CD4-positive, alpha-beta T cell treated with Interleukin-12 subunit alpha and Interleukin-12 subunit beta, for 1 hour (primary cell): ENCODE measurements at places on chromosomes 3 and 15.

GRCh38 chr3:151236316-151236715 is 33.3 kb upstream of the GPR171 start:
- DNase-seq, result no peak

DNA sequence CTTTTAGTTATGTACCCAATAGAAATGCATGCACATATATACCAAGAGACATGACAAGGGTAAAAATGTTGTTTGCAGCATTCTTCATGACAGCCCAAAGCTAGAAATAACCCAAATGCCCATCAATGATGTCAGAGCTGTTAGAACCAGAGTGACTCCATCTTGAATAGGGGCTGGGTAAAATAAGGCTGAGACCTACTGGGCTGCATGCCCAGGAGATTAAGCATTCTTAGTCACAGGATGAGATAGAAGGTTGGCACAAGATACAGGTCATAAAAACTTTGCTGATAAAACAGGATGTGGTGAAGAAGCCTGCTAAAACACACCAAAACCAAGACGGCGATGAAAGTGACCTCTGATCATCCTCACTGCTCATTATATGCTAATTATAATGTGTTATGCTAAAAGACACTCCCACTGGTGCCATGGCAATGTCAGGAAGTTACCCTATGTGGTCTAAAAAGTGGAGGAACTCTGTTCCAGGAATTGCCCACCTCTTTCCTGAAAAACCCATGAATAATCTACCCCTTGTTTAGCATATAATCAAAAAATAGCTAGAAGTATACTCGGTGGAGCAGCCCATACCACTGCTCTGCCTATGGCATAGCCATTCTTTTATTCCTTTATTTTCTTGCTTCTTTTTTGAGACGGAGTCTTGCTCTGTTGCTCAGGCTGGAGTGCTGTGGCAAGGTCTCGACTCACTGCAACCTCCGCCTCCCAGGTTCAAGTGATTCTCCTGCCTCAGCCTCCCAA is 32.9 kb downstream of the ZBTB11 start:
- DNase-seq, result peak; percentile 64

GRCh38 chr3:15630646-15631350 is 29.3 kb downstream of the BTD start:
- no peak for DNase-seq

- DNase-seq, result peak; percentile 26
Measured at GRCh38 chr3:177146646-177147045, 50.6 kb downstream of the TBL1XR1 start.

GRCh38 chr15:57476533-57476975 is 100.2 kb downstream of the CGNL1 start:
- no peak for DNase-seq

- no peak for DNase-seq
Measured at GRCh38 chr3:28971156-28971555, 309.7 kb upstream of the RBMS3 start.

GRCh38 chr15:38084289-38084688 is 149.8 kb downstream of the TMCO5A start:
- peak; percentile 5 for DNase-seq

GRCh38 chr3:19074257-19074900 is 73.9 kb upstream of the KCNH8 start:
- DNase-seq, result no peak

- no peak for DNase-seq
Measured at GRCh38 chr15:28978661-28979060, 92.9 kb downstream of the APBA2 start.

DNA sequence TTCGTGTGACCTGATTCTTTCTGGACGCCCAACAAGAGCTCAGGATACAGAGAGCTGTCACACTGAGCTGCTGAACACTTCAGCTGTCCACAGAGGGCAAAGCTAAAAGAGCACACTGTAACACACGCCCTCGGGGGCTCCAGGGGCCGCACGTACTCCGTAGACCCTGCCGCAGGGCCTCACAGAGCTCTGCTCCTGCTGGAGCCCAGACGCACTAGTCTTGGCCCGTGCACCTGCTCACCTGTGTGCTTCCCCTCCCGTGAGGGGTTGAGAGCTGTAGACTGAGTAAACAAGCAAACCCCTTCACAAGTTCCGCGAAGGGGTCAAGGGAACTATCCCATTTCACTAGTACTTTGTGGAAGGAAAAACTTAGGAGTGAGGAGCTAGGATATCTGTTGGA is 30.7 kb upstream of the TUSC7 start:
- DNase-seq, result no peak

DNA sequence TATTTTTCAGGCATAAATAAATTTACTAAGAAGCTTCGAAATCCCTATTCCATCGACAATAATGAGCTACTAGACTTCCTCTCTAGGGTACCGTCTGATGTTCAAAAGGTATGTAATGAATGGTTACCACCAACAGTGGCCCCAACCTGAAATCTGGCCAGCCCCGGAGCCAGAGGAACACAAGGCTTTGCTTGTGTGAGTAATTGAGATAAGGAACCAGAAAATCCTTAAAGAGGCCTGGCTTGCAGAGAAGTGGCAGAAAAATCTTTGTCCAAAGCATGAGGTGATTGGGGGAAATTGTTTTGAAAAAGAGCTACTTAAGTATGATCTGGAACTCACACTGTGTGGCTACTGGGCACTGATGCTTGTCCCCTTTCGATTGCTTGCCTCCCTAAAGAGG is 245.3 kb downstream of the MCTP2 start:
- DNase-seq, result no peak

DNA sequence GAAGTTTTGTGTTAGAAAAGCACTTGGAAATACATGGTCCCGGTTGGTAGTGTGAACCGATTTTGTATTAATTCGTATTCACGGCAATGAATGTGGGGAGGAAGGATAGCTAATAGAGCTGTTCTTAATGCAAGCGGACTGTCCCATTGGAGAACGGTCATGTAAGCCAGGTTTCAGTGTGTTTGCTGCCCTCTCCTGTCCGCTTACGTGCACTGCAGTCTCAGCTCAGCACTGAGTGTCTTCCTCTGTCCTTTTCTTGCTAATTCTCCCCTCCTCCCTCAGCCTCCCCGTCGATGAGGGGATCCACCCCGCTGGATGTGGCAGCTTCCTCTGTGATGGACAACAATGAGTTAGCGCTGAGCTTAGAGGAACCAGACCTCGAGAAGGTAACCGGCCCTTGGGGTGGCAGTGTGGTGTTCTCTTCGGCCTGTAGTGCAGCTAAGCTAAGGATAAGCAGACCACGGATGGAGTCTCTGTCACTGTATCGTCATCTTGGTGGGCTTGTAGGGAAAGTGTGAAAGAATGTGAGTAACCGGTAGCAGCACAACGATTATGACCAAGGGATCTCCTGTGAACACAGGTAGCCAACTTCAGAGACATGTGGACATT is 267.5 kb upstream of the CHRM5 start:
- peak; percentile 48 for DNase-seq

- DNase-seq, result no peak
Measured at GRCh38 chr15:52551762-52552161, 17.1 kb downstream of the ARPP19 start.

DNA sequence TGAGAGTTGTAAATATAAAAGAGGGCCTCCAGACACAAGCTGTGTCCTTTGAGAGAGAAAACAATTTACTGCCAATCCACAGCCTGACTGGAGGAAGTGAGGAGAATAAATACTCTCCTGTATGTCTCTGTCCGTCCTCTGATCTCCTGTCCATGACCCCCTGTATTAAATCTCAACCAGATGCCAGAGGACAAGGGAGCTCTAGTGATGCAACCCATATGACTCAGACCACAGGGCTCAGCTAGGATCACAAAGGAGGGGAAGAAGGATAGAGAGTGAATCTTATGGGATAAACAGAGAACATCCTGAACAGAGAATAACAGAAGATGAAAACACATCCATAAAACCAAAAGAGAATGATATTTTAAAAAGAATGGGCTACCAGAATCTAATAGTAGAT is 482.6 kb downstream of the PLOD2 start:
- no peak for DNase-seq

- DNase-seq, result no peak
Measured at GRCh38 chr15:66941791-66942190, 123.6 kb upstream of the SMAD3 start.

DNA sequence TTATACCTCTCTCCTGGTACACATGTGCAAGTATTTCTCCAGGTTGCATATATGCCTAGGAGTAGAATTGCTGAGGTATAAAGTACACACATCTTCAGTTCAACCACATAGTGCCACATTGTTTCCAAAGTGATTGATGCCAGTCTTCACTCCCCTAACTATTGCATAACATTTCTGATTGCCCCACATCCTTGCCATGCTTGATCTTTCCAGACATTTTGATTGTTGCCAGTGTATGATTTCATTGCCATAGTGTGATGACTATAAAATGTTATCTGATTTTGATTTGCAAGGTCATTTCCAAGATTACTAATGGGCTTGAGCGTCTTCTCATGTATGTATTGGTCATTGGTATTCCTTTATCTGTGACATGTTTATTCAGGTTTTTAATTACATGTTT is 61.1 kb upstream of the MLF1 start:
- DNase-seq, result no peak

DNA sequence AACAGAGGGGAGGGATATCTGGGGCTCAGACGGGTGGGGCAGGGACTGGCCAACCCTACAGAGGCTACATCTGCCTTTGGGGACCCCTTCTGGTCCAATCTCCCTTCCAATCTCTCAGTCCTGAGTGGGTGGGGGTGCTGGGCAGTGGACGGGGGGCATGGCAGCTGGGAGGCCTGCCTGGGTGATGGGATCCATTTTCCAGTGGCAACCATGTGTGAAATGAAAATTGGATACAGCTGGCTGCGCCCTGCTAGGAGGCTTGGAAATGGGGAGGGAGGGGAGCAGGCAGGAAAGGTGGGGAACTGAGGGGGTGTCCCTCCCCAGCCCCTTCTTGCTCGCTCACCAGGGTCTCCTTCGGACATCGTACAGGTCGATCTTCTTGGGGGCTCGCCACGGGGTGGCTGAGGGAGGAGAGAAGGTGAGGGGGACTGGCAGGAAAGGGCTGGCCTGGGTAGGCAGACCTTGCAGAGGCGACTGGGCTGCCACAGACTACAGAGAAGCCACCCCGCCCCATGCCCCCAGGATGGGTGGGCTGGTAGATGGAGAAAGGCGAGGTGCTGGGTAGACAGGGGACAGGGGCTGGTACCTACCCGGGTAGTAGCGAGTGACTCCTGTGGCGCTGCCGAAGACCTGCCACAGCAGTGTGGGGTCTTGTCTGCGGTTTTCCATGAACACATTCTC is 21.2 kb upstream of the TMEM115 start:
- no peak for DNase-seq

- DNase-seq, result no peak
Measured at GRCh38 chr15:93158097-93158900, 69.3 kb upstream of the RGMA start.

GRCh38 chr3:25144430-25144829 is 283.6 kb upstream of the RARB start:
- DNase-seq, result no peak

- no peak for DNase-seq
Measured at GRCh38 chr15:61660579-61660978, 399.7 kb downstream of the VPS13C start.

DNA sequence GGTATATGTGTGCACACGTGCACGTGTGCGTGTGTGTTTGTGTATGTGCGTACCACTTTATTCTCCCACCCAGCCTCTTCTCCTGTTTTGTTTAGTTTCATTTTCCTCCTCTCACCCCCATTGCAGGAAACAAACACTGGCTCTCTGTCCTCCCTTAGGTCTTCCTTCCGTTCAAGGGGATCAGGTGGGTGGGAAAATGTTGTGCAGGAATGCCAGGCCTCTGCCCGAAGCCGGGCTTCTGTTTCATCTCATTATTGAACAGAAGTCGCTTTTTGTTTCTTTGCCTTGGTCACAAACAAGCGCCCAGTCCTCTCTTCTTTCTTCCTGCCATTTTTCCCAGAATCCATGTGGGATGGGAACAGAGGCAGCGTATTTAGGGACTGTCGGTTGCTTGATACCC is 69.6 kb downstream of the IGF1R start:
- DNase-seq, result no peak
